Activated T-helper 1 cell treated with anti-CD3 and anti-CD28 coated beads, Interleukin-12 subunit alpha, Interleukin-12 subunit beta, Interleukin-2, Interleukin-4 antibody, amounts not matched to agents 30 ng/mL and 10 ng/mL and 1 ng/mL, durations not matched to agents 14 hours and 24 hours and 36 hours (primary cell): ENCODE measurements at places on chromosomes 16 and 17. TPM values are rescaled to one million over a fixed set of nuclear protein-coding genes. Genes with fewer than 3 reads are reported as not detected.

GRCh38 chr17:51319186-51319585 lies 58.8 kb downstream of the UTP18 start:
- no peaks in the 10 kb centered on the region for H3K36me3 ChIP-seq
- H3K4me1 ChIP-seq: no peaks in the 10 kb centered on the region
- DNase-seq: no peak

DNA sequence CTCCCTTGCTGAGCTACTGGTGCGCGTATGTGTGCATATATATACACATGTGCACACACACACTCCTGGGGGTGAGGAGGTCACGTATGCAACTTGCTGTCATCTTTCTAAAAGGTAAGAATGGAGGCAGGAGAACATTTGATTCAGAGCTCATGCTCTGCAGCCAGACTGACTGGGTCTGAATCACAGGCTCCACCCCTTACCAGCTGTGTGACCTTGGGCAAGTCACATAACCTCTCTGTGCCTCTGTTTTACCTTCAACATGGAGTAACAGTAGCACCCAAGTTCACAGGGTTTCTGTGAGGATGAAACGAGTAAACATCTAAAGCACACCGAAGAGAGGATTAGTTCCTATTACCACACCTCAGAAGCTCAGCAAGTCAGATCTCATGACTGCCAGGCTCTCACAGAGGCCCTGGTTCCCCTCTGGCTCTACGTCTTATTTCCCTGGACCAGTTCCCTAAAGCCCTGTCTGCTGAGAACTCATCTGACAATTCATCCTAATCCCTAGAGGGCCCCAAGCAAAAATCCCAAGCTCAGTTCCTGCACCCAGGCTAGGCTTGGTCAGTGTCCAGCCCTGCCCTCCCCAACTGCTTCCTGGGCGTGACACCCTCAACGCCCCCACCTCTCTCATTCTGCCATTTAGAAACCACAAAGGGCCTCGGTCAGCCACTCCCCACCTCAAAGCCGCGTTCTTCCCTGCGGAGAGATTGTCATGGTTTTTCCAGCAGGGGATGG lies 28.7 kb downstream of the ABR start:
- H3K4me1 ChIP-seq: no peaks in the 10 kb centered on the region
- no peak overlapping the region for H3K27ac ChIP-seq
- H3K4me3 ChIP-seq: no peak overlapping the region

DNA sequence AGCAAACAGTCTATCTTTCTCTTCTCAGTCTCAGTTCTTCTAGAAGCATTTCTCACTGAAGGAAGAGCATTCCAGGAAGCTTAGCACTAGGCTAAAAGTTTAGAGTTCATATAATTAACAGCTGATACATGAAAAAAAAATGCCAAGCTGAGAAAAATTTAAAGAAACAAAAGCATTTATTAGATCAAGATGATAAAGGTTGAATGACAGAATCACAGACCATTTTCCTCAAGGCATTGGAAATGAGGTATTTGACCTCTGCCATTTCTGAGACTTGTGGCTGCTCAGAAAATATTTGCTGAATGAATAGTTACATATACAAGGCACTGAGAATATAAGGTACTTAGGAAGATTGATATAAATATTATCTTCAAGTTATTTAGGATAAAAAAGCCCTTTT lies 901.6 kb upstream of the GOT2 start:
- H3K4me1 ChIP-seq: no peaks in the 10 kb centered on the region
- H3K27ac ChIP-seq: no peak overlapping the region
- no peaks in the 10 kb centered on the region for H3K36me3 ChIP-seq
- H3K4me3 ChIP-seq: no peak overlapping the region
- no peaks in the 10 kb centered on the region for H3K27me3 ChIP-seq

GRCh38 chr17:9648521-9649110 lies 3.3 kb downstream of the USP43 start:
- no peak for DNase-seq
- peaks cover 43% of the 10 kb centered on the region for H3K27me3 ChIP-seq
- H3K4me1 ChIP-seq: peaks cover 18% of the 10 kb centered on the region
- no peak overlapping the region for H3K27ac ChIP-seq

DNA sequence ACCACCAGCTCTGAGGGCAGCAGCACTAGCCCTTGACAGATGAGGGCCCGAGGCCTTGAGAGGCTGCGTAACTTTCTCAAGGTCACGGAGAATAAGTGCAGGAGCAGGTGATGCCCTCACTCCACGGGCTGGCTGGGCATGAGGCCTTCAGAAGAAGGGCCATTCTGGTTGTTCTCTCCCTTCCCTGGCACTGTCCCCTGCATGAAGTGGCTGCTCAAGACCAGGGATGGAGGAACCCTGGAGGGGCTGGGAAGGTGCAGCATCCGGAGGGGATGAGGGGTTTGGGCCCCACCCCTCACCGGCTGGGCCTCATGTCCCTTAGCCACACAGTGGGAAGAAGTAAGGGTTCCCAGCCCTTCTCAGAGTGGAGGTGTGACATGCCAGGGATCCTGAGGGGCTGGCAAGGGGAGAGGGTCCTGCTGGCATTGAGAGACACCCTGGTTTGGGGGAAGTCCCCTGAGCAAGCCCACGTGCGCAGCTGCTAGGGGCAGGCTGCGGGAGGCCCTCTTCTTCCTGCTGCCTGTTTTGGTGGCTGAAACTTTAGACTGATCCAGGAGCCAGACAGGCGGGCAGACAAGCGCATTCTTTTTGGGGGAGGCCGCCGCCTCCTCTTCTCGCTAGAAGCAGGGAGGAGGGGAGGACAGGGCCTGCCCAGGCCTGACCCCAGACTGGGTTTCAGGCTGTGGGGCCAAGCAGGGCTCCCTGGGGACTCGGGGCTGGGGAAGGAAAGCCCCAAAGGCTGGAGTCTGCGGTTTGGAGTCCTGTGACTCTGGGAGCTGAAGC lies 74.0 kb downstream of the N4BP1 start:
- H3K36me3 ChIP-seq: peaks cover 13% of the 10 kb centered on the region
- H3K27ac ChIP-seq: no peak overlapping the region
- peaks cover 12% of the 10 kb centered on the region for H3K4me1 ChIP-seq
- no peaks in the 10 kb centered on the region for H3K27me3 ChIP-seq

DNA sequence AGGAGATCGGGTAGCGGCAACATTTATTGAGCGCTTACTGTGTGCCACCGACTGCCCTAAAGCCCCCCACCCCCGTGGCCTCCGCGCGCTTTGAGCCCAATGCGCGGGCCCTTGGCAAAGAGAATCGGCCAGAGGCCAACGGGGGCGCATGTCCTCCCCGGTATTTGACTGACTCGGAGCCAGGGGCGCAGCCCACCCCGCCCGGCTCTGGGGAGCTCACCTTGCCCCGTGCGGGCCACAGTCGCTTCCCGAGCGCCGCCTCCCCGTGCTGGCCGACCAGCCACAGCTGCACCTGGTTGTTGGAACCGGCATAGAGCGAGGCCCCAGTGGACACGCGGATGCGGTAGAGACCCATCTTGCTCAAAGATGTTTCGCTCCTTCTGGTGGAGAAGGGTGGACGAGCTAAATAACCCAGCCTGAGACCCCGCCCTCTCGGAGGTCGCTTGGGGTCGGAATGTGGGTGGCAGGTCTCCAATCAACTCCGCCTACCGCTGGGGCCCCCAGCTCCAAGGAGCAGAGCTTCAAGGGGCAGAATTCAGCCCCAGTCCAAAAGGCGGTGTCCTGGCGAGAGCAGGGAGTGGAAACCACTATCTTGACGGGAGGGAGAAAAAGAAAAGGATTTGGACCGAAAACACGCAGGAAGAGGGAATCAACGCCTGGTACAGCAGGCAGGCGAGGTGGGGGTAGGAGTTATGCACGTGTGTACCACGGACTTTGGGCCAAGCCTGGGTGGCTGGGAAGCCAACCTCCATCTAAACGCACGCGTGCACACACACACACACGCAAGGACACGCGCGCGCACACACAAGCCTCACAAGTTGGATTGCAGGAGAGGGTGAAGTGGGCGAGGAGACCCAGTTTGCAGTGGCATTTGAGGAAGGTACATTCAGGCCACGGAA lies at the start of gene ALOX15:
TSS of gene ALOX15 (minus strand) at position 382 of the 899 bp plus-strand sequence. CDS start at position 355, 27 bp downstream.
- H3K27ac ChIP-seq: no peak within 1 kb of the TSS
- DNase-seq: no peak
- H3K36me3 ChIP-seq: no peaks in the 10 kb centered on the region
- peaks cover 16% of the 10 kb centered on the region for H3K4me1 ChIP-seq

DNA sequence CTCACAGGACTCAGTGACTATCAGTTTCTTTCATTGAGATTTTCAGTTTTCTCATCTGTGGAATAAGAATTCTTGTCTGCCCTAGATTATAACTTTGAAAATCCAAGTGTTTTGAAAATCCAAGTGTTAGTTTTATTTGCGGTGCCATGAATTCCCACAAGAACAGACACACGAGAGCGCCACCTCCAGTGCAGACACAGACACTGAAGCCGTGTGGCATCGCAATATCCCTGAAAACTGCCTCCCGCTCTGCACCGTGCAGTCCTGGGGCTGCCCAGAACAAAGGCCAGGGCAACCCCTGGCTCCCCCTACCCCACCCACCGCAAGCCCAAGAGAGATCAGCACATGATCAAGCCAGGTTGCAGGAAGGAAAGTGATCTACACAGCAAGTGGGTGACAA lies 229.5 kb upstream of the ASIC2 start:
- no peaks in the 10 kb centered on the region for H3K36me3 ChIP-seq
- H3K27ac ChIP-seq: no peak overlapping the region
- DNase-seq: no peak

The CEP295NL gene
- not detected in 2 replicates for total RNA-seq

- peaks cover 11% of the 10 kb centered on the region for H3K4me1 ChIP-seq
- H3K36me3 ChIP-seq: peaks cover 44% of the 10 kb centered on the region
- H3K27ac ChIP-seq: no peak overlapping the region
- no peak for DNase-seq
- H3K27me3 ChIP-seq: no peaks in the 10 kb centered on the region
- no peak overlapping the region for H3K4me3 ChIP-seq
Measured at GRCh38 chr16:57235128-57236021, 9.7 kb upstream of the ARL2BP start.

The CTRL gene
- total RNA-seq: 5.5 and 6.9 TPM in 2 replicates

- H3K4me3 ChIP-seq: no peak overlapping the region
- H3K27ac ChIP-seq: no peak overlapping the region
- no peaks in the 10 kb centered on the region for H3K27me3 ChIP-seq
- H3K36me3 ChIP-seq: peaks cover 7% of the 10 kb centered on the region
Measured at GRCh38 chr17:31371511-31372097, 19.9 kb upstream of the RAB11FIP4 start.

- no peaks in the 10 kb centered on the region for H3K4me1 ChIP-seq
- peaks cover 7% of the 10 kb centered on the region for H3K27me3 ChIP-seq
- H3K27ac ChIP-seq: no peak overlapping the region
- no peak for DNase-seq
- no peak overlapping the region for H3K4me3 ChIP-seq
- no peaks in the 10 kb centered on the region for H3K36me3 ChIP-seq
Measured at GRCh38 chr17:33889040-33889439, 366.0 kb upstream of the CCL2 start.

The C16orf92 gene
- total RNA-seq: not detected in 2 replicates

GRCh38 chr16:51133183-51133582 lies 17.9 kb downstream of the SALL1 start:
- peaks cover 17% of the 10 kb centered on the region for H3K27me3 ChIP-seq
- no peak for DNase-seq
- H3K4me1 ChIP-seq: no peaks in the 10 kb centered on the region
- no peak overlapping the region for H3K27ac ChIP-seq
- H3K36me3 ChIP-seq: no peaks in the 10 kb centered on the region

- DNase-seq: no peak
- H3K27ac ChIP-seq: no peak overlapping the region
- H3K36me3 ChIP-seq: peaks cover 14% of the 10 kb centered on the region
- no peak overlapping the region for H3K4me3 ChIP-seq
Measured at GRCh38 chr17:45573924-45574770, 83.6 kb upstream of the PLEKHM1 start.

DNA sequence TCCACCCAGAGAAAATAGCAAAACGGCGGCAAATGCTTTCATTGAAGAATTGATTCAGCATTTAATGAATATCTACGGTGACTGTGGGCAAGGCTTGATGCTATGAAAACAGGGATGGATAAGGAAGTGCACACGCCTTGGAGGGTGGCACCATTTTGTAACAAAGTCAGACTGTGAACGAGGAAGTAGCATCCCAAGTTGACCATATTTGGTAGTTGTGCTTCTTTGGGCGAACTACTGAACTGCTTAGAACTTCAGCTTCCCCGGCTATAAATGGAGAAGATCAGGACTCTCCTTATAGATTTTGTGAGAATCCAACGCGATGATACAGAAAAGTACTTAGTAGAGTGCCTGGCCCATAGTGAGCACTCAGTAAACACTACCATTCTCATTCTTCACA lies 303.2 kb downstream of the MAF start:
- no peaks in the 10 kb centered on the region for H3K36me3 ChIP-seq
- peaks cover 7% of the 10 kb centered on the region for H3K4me1 ChIP-seq
- DNase-seq: no peak
- H3K27ac ChIP-seq: no peak overlapping the region
- peaks cover 6% of the 10 kb centered on the region for H3K27me3 ChIP-seq
- H3K4me3 ChIP-seq: no peak overlapping the region

GRCh38 chr16:83913245-83913633 lies 14.3 kb downstream of the MLYCD start:
- H3K27ac ChIP-seq: no peak overlapping the region
- no peak overlapping the region for H3K4me3 ChIP-seq
- H3K27me3 ChIP-seq: no peaks in the 10 kb centered on the region
- DNase-seq: no peak
- peaks cover 20% of the 10 kb centered on the region for H3K36me3 ChIP-seq

GRCh38 chr16:54191163-54191562 lies 95.4 kb downstream of the IRX3 start:
- no peaks in the 10 kb centered on the region for H3K27me3 ChIP-seq
- no peak overlapping the region for H3K4me3 ChIP-seq
- H3K4me1 ChIP-seq: no peaks in the 10 kb centered on the region
- DNase-seq: no peak
- no peaks in the 10 kb centered on the region for H3K36me3 ChIP-seq
- no peak overlapping the region for H3K27ac ChIP-seq

DNA sequence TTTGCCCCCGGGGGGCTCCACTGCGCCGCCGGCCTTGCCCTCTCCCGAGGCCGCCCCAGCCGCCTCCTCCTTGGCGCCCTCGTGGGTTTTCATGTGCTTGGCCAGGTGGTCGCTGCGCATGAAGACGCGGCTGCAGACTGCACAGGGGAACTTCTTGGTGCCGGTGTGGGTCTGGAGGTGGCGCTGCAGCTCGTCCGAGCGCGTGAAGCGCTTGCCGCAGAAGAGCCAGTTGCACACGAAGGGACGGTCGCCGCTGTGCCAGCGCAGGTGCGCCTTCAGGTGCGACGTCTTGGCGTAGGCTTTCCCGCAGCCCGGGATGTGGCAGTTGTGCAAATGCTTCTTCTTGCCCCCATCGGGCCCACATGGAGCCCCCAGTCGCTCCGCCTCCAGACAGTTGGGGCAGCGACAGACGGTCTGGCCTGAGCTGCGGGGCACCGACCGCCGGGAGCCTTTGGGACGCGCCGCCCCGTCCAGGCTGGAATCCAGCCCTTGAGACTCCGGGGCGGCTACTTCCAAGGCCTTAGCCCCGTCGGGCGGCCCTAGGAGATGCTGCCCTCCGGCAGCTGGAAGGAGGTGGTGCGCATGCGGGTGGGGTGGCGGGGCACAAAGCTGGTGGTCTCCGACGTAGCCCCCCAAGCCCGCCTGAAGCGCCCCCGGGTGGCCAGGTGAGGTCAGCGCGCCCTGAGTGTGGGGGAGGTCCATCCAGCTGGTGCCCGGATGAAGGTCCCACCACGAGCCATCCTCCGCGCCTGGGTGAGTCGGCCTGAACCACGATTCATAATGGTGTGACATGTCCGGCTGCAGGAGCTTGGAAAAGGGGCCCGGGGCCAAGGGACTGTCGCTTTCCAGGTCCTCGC lies 3.4 kb downstream of the SP6 start:
- H3K36me3 ChIP-seq: no peaks in the 10 kb centered on the region
- DNase-seq: no peak
- no peak overlapping the region for H3K4me3 ChIP-seq
- H3K4me1 ChIP-seq: peaks cover 21% of the 10 kb centered on the region
- peaks cover 70% of the 10 kb centered on the region for H3K27me3 ChIP-seq
